ENCODE measurements at places on chromosomes 2 and 18.
A peak's percentile ranks its signal among the peaks of the same experiment; 100 is the strongest.

DNA sequence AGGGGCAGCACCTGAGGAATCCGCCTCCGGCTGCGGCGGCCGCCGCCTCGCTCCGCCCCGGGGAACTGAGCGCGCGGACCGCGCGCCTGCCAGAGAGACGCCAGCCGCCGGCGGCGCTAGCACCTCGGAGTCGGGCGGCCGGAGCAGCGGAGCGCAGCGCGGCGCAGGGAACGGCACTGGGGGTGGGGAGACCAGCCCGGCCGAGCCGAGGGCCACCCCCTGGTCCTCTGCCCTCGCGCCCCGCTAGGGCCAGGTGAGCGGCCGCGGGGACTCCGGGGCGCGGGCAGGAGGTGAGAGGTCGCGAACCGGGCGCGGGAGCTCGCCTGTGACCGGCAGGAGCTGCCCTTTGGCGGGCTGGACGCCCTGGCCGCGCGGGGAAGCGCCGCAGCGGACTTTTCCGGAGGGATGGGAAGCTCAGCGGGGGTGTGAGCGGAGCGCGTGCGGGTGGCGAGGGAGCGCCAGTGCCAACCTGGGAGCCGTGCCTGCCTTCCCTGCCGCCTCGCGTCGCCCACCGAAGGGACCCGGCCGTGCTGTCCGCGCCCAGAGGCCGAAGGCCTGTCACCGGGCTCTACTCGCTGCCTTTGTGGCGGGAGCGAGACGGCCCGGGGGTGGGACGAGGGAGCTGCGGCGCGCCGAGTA is at the start of gene GREB1L:
TSS of gene GREB1L (plus strand) at position 92 of the 639 bp plus-strand sequence. CDS start 141,287 bp downstream, outside the sequence.
- no peak for DNase-seq

DNA sequence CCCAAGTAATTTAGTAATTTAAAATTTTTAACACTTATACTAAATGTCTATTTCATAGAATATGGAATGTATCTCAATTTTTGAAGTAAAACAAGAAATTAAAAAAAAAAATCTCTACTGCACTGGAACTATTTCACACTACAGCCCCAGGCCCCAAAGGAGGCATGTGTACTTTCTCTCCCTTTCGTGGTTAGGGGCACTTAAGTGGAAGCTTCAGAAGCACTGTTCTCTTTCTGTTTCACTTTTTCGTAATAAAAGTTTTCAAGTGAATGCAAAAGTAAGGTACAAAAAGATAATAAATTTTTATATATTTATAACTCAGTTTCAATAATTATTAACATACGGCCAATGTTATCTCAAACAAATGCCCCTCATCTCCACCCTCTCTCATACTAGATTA is 123.8 kb upstream of the STON1 start:
- DNase-seq: no peak

DNA sequence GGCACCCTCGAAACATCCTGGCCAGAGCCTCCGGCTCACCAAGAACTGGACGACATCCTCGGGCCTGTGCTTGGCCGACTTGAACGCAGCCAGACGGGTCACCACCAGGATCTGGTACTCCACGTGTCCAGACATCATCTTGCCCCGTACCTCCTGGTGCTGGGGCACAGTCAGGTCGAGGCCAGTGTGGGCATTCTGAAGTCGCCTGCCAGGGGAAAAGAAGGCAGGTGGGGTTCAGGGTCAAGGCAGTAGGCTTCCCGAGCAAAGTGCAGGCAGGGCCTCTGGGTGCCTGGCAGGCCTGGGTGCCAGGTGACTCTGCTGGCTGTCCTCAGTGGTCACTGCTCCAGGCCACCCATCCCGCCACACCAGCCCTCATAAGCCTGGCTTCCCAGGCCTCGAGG is 5.6 kb downstream of the HS1BP3 start:
- no peak for DNase-seq

- no peak for DNase-seq
These were observed 1037.7 kb upstream of the SLC39A10 start for GRCh38 chr2:194619366-194619765.

DNA sequence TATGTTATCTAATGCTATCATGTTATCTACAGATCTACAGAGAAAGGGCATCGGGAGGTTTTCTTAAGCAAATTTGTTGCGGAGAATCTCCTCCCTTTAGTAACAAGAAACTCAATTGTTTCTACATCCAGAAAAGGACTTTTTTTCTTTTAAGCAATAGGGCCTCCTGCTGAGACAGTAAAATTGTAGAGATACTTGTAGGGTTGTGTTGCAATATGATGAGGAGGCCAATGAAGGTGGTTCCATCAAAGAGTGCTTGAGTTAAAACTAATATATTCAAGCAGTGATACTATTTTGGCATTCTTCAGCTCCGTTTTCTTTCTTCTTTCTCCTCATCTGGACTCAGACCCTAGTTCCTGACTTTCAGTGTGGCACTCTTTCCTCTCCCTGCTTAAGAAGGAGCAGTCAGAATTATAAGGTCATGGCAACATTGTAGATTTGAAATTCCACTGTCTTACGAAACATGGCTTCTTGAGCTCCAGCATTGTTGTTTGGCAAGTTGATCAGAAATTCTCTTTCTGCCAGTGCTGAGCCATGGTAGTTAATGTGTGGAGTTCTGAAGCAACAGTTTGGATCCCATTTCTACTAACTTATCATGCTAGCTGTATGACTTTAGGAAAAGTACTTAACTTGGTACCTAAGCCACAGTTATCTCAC is 202.0 kb upstream of the SLC14A2 start:
- DNase-seq: no peak

- DNase-seq: peak; percentile 44
These were observed 16.2 kb upstream of the CXCR4 start for GRCh38 chr2:136134126-136134525.

DNA sequence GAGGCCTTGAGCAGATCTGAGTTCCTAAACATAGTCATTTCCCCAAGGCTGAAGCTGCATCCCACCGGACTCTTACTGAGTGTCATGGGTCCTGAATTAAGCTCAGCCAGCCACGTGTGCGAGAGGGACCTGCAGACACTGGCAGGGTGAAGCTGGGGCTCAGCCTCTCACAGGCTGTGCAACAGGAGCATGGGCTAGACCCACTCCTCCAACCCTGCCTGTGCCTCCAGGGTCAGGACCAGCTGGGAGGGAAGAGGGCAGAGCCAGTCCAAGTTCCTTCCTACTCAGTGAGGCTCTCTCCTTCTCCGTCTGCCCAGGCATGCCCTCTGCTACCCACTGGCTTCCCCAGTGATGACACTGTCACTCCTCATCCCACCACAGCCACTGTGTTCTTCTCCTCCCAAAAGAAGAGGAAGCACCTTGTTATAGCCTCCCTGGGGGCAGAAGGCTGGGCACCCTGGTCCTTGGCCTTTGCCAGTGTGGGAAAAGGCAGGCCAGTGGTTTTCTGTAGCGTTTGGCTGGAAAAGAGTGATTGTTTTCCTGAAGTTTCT is 78.9 kb downstream of the KCNF1 start:
- no peak for DNase-seq

GRCh38 chr2:112658839-112659667 is 13.3 kb downstream of the SLC20A1 start:
- no peak for DNase-seq

DNA sequence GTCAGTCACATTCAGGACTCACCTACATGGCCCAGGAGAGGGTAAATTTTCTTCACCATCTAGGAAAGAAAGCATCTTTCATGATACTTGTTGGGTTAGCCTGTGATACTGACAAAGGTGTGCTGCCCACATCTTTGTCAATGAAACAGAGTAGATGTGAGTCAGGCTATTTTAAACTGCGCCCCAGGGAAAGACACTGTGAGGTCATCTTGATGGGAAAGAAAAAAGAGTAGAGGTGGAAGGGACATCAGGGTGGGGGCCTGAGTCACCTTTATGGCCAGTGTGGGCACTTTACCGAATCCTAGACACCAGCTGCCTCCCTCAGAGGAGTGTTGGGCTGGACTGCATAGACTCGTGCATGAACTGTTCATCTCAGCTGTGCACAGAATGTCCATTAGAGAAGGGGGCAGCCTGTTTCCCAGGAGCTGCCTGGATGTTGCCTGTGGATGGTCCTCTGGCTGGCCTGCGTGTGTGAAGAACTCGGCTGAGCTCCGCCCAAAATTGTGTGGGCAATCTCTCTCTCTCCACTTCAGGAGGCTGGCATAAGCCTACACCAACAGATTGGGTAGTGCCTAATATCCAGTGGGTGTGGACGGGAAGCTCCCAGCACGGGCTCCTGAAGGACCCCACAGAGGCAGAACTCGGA is 278.7 kb upstream of the PXDN start:
- no peak for DNase-seq

DNA sequence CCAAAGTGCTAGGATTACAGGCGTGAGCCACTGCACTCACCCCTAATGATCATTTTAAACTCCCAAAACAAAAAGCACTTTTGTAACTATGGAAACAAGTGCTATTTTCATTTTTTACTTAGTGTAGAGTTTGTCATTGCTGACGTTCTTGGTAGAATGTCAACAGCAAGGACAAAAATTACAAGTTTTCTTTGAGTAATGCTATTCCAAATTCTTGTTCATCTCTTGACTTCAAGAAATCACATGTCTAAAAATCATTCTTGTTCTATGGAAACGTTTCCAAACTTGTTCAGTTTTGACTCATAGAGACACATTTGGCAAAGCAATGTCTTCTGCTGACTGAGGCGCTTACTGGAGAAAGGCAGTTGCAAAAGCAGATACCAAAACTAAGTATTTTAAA is 82.6 kb downstream of the MBP start:
- no peak for DNase-seq

DNA sequence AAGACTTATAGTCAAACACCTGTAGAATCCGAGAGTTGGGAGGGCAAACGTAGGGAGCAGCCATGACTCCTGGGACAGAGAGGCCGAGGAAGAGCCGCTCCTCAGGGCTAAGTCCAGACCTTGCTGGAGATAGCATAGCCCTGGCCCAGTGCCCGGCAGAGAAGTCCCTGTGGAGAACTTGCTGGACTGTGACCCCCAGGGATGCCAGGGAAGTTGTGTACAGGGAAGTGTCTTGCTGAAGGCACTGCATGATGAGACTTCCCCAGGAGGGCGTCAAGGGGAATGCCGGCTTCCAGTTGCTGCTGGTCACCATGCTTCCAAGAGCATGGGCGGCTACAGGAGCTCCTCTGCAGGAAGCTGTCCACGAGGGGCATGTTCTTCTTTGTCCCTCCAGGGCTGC is 8.6 kb upstream of the CNDP1 start:
- DNase-seq: no peak

GRCh38 chr2:197938555-197938954 is 134.2 kb downstream of the PLCL1 start:
- no peak for DNase-seq

DNA sequence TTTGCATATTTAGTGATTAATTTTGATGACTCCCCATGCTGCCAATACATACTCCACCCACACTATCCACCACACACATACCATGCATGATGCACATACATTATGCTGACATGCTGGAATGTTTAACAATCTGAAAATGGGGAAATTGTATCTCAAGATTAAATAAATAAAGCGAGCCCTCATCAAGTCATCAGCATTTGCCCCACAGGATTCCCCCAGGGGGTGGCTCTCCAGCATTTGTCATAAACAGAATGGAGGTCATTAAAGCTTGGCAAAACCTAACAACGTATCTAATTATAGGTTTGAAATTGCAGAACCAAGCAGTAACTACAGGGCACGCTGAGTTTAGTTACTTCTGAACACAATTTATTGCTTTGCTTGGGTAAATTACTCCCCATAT is 141.2 kb upstream of the TACR1 start:
- DNase-seq: no peak

DNA sequence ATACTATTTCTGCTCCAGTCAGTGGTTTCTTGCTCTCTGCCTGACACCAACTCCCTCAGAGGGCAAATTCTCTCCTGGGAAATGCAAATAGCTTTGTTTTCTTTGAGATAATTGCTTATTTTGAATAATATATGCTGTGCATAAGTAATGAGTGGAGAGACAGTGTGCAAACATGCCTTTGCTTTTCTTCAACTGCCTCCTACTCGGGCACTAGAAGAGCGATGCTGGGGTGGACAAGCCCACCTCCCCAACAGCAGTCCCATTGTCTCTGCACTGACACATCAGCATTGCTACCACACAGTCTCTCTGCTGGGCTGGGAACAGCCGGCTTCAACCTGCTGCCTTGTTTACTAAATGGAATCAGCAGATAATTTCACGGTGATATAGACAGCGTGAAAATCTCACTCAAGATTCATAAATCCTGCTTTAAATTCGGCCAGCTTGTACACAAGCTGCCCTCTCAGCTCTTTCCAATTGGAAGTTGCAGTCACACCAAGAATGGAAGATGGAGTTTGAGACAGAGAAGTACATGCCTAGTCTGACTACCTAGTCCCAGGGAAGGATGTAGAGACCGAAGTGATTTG is 694.5 kb downstream of the TDRD15 start:
- no peak for DNase-seq

All from T-helper 9 cell (primary cell).